Inflammatory macrophage treated with lipopolysaccharide for 1 hour (primary cell): ENCODE measurements at places on chromosomes 1 and 21.
A peak's percentile ranks its signal among the peaks of the same experiment; 100 is the strongest.

GRCh38 chr21:20617130-20617529 is 381.1 kb upstream of the NCAM2 start:
- DNase-seq, result no peak

- DNase-seq, result no peak
These were observed 143.4 kb downstream of the GALNT2 start for GRCh38 chr1:230210326-230210980.

DNA sequence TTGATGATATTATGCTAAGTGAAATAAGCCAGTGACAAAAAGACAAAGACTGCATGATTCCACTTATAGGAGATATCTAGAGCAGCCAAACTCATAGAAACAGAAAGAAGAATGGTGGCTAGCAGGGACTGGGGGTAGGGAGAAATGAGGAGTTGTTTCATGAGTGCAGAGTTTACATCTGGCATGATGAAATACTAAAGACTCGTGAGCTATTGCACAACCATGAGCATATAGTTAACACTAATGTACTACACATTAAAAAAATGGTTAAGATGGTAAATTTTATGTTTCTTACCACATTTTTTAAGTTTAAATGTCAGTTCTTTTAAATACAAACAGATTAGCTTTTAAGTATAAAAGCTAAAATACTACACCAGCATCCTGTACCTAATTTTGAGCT is 57.8 kb downstream of the ESRRG start:
- peak; percentile 12 for DNase-seq

GRCh38 chr1:29921741-29922140 is 685.4 kb downstream of the PTPRU start:
- DNase-seq, result no peak

- no peak for DNase-seq
These were observed 19.6 kb upstream of the SLC26A9 start for GRCh38 chr1:205962821-205963221.

- DNase-seq, result no peak
These were observed 22.8 kb downstream of the TMEM50A start for GRCh38 chr1:25360596-25361581.

DNA sequence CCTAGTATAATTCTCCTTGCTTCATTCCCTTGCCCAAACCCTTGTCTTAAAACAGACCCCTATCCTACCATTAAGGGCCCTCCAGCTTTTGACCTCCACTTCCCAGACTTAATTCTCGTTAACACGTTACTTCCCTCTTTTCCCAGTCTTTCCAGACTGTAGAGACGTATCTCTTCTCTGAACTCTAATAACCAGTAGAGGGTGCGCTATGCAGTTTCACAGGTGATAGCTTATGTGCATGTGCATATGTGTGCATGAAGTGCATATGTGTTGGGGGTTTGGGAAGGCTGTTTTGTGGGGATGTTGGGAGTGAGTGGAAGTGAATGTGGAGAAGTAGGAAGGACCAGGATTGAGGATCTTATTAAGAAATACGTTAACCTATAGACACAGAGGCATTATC is 78.1 kb upstream of the CCDC190 start:
- no peak for DNase-seq

- DNase-seq, result no peak
These were observed 2.4 kb downstream of the AUNIP start for GRCh38 chr1:25856856-25857255.

- DNase-seq, result peak; percentile 24
These were observed 118.0 kb upstream of the BARHL2 start for GRCh38 chr1:90834886-90835660.

DNA sequence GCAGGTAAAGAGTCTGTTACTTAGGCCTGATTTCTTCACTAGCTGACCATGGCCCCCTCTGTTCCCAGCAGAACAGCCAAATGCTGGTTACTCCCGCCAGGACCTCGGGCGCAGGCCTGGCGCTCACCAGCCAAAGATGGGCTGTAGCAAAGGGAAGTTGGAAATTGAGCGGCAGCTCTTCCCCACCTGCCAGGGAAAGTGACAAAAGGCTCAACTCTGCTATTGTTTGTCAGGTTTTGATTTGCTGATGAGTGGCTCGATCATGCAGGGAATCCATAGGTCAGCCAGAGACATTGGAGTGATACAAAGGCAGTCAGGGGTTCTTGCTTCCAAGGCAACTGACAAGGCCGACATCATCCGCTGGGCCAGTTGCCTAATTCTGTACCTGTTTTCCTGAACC is 120.1 kb downstream of the ASTN1 start:
- no peak for DNase-seq
